MCF 10A (cell line): ENCODE measurements at places on chromosomes 13 and 19.

DNA sequence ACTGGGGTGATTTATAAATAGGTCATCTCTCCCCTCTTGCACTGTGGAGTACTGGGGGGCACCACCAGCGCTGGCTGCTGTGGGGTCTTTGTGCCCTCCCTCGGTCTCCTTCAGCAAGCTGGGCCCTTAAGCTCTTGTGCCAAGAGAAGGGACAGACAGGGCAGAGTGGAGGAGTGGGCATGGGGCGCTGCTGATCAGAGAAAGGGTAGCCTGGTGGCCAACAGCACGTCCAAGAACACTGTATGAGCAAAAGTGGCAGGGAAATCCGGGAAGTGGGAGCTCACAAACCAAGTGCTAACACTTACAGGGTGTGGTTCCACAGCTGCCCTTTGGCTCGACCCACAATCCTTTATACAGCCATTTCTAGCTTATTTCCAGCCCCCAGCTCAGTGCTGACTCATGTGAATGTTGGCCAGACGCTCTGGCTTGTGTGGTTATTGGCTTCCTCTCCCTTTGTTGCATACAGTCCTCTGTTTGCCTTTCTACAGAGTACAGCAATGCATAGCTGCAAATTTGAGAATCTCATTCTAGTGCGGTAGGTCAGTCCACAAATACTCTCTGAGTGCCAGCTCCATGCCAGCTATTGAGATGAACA lies 298.8 kb downstream of the SHISA2 start:
- peak; percentile 88 for DNase-seq

DNA sequence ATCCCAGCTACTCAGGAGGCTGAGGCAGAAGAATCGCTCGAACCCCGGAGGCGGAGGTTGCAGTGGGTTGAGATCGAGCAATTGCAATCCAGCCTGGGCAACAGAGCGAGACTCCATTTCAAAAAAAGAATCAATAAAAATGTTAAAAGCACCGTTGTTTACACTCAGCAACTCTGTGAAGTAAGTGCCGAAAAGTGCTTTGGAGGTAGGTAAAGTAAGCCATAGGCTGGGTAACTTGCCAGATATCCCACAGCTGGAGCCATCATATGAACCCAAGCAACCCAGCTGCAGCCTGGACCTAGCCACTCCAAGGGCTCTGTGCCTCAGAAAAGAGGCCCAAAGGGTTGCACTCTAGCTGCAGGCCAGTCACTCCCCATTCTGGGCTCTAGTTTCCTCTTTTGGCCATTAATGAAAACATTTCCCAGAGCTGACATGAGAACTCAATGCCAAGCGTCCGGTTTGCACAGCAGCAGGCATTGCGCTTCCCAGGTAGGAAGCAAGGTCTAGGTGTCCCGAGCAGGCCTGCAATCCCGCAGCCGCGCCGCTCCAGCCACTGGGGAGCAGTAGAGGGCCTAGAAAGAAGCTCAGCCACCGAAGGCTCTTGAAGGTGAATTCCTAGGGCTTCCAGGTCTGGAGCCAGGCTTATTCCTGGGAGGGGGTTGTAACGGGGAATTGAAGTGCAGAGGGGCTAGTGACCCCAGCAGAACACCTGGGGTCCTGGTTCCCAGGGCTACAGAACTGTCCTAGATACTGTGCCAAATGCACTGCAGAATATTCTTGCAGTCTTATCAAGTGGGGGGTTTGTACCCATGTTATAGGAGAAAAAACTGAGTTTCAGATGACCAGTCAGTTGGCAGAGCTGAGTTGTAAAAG lies 4.1 kb upstream of the CD79A start:
- peak; percentile 87 for DNase-seq

DNA sequence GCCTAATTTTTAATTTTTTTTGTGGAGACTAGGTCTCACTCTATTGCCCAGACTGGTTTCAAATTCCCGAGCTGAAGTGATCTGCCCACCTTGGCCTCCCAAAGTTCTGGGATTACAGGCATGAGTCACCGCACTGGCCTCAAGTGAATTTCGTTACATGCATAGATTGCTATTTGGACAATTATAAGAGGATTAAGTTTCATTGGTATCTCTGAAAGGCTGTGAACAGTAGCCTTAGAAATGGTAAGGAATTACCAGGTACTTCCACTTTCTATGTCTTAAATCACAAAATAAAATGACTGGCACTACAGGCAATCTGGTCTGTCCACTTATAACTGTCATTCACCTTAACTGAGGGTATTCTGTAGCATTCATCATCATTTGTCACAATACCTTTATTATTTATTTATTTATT lies 2.9 kb upstream of the CCDC9 start:
- peak; percentile 88 for DNase-seq

GRCh38 chr13:22144806-22145205 lies 473.9 kb downstream of the FGF9 start:
- DNase-seq, result no peak

- DNase-seq, result no peak
Observed at GRCh38 chr13:22744688-22745452, 435.9 kb upstream of the SGCG start.

GRCh38 chr19:17240062-17240752 lies 5.5 kb downstream of the NR2F6 start:
- DNase-seq, result no peak

- no peak for DNase-seq
Observed at GRCh38 chr13:40172878-40173277, 493.6 kb downstream of the FOXO1 start.

- no peak for DNase-seq
Observed at GRCh38 chr13:44932171-44932849, 57.0 kb downstream of the NUFIP1 start.

DNA sequence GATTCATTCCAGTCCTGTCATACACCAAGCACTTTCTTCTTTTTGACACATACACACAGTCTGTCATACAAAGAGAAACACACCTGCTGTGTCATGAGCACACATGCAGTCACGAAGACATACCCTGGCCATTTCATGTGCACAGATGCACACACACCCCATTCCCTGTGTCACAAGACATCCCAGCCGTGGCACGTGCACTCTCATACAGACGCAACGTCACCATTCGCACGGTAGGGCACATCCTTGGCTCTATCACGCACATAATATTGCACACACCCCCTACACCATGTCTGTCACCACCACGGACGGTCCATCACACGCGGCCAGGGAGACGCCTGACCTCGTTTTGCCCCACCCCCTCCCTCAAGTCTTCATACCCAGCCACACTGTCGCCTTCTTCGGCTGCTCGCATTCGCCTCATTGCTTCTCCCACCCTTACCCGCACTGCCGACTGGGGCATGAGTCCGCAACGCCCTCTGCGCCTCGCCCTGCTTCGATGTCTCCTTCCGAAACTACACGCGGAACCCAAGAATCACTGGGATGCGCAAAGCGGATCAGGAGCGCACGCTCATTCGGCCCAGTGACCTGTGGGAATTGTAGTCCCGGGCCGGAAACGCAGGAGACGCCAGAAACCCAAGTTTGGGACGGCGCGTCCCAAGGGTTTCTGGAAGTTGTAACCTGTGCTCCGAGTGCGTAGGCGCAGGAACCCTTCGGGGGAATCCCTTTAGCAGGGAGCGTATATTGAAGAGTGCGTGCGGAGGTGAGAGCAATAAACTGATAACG lies 6.8 kb upstream of the ZNF283 start:
- no peak for DNase-seq

GRCh38 chr13:38777347-38778119 lies 90.7 kb downstream of the FREM2 start:
- no peak for DNase-seq

GRCh38 chr13:95296326-95296925 lies 4.8 kb downstream of the ABCC4 start:
- peak; percentile 70 for DNase-seq

- no peak for DNase-seq
Observed at GRCh38 chr13:69720278-69720983, 387.2 kb upstream of the ATXN8OS start.

DNA sequence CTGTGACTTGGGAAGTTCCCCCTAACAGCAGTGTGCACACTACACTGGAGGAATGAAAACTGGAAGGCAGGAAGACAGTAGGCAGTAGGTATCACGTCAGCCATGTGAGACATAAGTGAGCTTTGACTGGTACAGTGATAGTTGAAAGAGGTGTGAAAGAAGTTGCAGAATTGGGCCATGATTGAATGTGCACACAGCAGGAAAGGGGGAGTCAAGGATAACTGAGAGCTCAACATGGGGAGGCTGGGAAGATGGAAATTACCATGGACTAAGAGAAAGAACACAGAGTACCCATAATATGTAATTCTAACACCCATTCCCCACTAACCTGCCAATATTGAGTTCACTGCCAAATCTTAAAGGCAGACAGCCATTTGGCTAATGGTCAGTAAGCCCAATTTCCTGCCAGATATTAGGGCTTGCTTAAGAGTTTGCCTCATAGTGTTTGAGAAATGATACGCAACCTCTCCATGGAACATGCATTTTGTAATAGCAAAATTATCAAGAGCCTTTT lies 321.7 kb downstream of the DCT start:
- peak; percentile 60 for DNase-seq

GRCh38 chr19:18196511-18196845 lies 3.5 kb downstream of the MPV17L2 start:
- no peak for DNase-seq

DNA sequence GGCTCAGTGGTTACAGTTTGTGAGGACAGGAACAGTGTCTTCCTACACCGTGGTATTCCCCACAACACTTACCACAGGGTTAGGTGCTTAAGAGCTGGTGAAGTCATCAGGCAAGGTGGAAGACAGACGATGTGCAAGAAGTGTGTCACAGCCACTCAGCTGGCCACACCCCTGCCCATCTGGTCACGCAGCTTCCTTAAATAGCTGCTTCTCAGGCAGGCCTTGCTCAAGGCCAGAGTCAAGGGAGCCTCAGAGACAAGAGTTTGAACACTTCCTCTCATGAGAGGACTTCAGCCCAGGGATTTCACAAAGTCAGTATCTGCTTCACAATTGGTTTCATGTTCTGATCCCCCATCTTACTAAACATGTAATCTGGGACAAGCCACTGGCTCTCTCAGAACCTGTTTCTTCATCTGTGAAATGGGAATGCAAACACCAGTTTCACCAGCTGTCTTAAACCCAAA lies 80.3 kb upstream of the FRY start:
- peak; percentile 51 for DNase-seq

GRCh38 chr13:41203810-41204209 lies 9.4 kb upstream of the KBTBD7 start:
- DNase-seq, result no peak
